ENCODE measurements at places on chromosomes 6 and 20. TPM values are rescaled to one million over a fixed set of nuclear protein-coding genes. Genes with fewer than 3 reads are reported as not detected.

GRCh38 chr6:143784316-143784715, 58.8 kb upstream of the LTV1 start:
- no peak for DNase-seq

DNA sequence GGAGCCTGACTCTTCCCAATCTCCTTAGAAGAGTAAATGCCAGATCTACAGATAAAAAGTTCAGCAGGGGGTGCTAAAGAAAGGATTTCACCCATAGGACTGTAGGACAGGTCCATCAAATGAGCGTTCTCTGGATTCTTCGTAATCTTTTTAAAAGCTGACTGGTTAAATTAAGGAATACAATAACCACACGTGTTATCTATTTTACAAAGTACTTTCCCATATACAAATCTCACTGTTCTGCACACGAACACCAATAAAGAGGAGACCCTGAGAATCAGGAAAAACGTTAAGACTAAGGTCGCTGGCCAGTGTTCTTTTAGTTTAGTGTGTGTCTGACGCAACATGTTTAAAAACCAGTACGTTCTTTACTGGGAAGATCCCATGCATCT, 542 bp downstream of the TUBE1 start:
- DNase-seq, result peak; percentile 46

DNA sequence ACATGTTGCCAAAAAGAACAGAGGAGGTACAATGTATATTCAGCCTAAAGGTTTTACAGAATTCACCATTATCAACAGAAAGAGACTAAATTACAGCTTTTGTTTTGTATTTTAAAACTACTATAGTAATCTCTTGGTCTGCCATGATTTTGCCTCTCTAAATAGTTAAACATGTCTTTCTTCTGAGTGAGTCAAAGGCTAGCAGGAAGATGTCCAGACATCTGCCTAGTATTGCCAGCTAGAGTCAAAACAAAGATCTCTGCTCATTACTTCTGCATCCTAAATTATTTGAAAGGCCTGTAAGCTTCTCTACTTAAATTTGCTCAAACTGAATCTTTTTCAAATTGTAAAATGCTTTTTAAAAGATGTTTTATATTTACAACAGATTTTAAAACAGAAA, 8.8 kb downstream of the ASF1A start:
- peak; percentile 36 for DNase-seq

- DNase-seq, result no peak
These were observed 635.1 kb downstream of the EPHA7 start for GRCh38 chr6:92784235-92784634.

- DNase-seq, result no peak
These were observed 82.7 kb downstream of the SIM1 start for GRCh38 chr6:100382031-100382430.

GRCh38 chr20:57904314-57905105, 194.7 kb upstream of the PMEPA1 start:
- DNase-seq, result no peak

The OR11A1 gene
- not detected for total RNA-seq

The ARG1 gene
- total RNA-seq, result not detected

The CNR1 gene
- total RNA-seq, result under 0.01 TPM

The HSPA12B gene
- 8.7 TPM for total RNA-seq

The RBBP8NL gene
- not detected for total RNA-seq
